Hypothalamus (tissue), 51 donors: ENCODE measurements at places on chromosomes 12 and 14.
A peak's percentile ranks its signal among the peaks of the same experiment; 100 is the strongest.

GRCh38 chr14:97113339-97113738, 316.2 kb downstream of the VRK1 start:
- no peak for DNase-seq

DNA sequence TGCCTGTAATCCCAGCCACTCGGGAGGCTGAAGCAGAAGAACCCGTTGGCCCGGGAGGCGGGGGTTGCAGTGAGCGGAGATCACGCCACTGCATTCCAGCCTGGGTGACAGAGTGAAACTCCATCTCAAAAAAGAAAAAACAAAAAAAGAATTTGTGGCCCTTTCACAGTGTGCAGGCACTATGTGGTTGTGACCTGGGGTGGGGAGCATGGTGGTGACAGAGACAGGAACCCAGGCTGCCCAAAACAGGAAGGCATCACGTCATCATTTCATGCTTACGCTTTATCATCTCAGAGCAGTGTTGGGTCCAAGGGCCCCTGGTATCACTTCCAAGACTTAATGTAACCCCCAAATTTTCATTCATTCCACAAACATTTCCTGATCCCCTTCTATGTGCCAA, 175.7 kb upstream of the GSC start:
- no peak for DNase-seq

DNA sequence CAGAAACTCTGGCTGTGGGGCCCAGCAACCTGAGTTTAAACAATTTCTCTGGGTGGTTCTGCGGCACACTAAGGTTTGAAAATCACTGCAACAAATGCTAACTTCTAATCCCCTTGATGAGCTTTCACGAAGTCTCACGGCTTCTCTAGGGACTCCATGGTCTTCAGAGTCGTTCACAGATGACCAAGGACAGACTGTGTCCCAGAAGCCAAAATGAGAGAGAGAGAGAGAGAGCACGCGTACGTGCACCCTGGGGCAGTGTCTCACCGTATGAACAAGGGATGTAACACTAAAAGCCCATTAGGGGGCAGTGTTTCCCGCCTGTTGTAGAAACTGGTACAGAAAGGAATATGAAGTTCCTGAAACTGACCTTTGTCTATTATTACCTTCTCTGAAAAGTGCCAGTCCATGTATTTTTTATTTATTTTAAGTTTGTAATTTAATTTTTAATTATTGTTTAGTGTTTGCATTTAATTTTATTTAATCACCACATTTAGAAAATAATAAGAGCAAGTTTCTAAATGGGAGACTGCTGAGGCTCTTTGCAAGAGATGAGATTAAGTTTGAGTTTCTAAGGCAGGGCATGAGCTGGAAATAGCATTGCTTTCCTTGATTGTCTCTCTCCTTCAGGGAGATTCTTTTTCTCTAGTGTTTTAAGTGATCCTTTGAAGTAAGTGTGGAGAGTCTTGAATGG, 3.4 kb downstream of the APOLD1 start:
- peak; percentile 44 for DNase-seq

GRCh38 chr12:109670731-109671130, 42.9 kb upstream of the FAM222A start:
- peak; percentile 14 for DNase-seq

DNA sequence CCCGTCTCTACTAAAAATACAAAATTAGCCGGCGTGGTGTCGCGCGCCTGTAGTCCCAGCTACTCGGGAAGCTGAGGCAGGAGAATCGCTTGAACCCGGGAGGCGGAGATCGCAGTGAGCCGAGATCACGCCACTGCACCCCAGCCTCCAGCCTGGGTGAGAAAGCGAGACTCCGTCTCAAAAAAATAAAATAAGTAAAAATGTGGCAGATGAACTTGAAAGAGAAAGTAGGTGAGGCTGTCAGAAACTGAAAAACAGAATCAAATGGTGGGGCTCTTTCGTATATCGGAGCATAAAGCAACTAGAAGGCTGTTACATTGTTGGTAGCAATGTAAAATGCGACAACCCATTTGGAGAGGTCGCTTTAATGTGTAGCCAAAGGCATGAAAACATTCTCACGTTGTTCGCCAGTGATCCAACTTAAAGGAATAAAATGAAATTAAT, 767 bp upstream of the CCNT1 start:
- no peak for DNase-seq

DNA sequence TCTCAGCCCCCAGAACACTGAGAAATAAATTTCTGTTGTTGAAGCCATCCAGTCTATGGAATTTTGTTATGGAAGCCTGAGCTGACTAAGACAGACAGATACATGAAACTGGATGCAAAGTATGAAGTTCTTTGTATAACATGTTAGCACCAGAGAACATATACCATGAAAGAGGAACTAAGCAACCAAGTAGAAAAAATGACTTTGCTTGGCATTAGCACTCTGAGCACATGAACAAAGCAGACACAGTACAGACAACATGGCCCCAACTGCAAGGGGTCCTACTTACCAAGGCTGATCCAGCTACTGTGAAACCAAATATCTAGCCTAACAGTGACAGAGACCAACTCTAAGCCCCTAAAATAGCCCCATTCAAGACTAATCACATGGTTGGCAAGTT, 13.8 kb downstream of the EXOC5 start:
- no peak for DNase-seq

- DNase-seq: no peak
These were observed 128.6 kb upstream of the PLEKHG7 start for GRCh38 chr12:92574051-92574783.

DNA sequence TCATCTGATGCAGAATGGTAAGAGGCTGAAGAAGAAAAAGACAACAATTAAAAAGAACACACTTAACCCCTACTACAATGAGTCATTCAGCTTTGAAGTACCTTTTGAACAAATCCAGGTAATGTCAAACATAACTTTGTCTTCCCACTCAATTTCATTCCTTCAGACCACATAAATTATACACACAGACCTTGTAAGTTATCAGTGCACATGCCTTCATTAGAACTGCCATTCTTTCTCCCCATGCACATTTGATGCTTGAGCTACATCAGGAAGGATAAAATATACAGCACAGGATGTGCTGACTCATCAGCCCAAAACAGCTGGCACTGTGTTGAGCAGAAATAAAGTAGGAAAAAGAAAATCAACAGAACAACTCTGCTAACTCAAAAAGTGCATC, 246.7 kb downstream of the PAWR start:
- no peak for DNase-seq

DNA sequence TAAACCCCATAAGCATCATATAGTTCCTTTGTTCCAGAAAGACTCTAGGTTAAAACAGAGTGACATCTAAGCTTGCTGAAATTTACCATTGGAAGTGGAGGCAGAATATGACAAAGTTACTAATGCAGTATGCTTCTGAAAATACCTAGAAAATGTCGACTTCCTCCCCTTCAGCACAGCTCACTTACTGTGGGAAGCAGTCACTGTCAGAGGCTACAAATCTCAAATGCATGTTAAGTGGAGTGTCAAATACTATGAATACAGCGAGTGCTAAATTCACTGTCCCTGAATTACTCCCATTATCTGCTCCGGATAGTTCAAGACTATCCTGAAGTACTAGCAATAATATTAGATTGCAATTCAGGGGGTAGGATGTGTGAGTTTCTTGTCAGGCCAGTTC, 1454.6 kb downstream of the AACS start:
- DNase-seq: no peak

DNA sequence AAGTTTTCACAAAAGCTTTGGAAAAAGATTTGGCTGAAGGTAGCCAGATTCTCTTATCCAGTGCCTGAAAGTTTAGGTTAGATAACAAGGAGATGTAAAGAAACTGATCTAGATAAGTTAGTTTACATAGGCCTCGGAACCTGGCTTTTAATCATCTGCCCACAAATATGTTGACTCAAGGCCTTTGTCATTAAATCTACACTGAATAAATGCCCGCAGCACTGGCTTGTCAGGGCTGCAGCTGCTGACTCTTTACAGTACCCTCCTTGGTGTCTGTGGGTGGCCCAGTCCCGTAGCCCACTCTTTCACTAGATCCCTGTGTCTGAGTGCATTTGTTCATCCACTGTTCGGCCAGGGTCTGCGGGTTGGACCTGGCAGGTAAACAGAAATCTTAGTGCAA, 58.0 kb downstream of the TMEM116 start:
- no peak for DNase-seq

GRCh38 chr14:54599966-54600716, 33.2 kb downstream of the SAMD4A start:
- no peak for DNase-seq
